Effector CD8-positive, alpha-beta T cell (primary cell): ENCODE measurements at places on chromosomes 16 and 17.

DNA sequence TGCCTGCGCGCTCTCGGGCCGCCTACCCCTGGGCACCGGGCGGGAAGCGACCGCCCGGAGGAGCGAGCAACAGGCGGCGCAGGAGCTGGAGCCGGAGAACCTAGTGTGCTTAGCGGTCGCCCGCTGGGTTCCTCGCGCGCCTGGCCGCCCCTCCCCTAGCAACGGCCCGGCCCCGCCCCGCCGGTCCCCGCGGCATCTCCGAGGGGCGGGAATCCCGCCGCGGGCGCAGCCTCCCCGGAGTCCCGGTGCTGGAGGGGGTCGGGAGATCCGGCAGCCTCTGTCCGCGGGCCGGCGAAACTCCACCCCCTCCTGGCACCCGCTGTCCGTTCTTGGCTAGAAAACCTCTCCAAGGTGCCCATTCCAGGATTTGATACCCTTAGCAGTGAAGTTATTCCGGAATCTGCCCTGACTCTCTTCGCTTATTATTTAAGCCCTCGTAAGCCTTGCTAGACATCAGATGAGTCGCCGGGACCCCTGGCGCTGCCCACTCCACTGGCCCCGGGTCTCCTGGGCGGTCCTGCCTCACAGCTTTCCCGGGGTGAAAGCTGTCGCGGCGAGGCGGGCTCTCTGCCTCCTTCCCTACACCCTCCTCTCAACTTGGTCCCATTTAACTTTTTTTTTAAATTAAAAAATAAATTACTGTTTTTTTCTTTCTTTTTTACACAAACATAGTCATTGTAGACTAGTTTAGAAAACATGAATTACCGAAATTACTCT is at the start of gene RPRML:
Gene RPRML (minus strand): TSS at position 107 of the 717 bp plus-strand sequence. CDS start 246 bp downstream, outside the sequence.
- DNase-seq: no peak

- DNase-seq: no peak
These were observed 29.2 kb upstream of the ABR start for GRCh38 chr17:1208966-1209365.

DNA sequence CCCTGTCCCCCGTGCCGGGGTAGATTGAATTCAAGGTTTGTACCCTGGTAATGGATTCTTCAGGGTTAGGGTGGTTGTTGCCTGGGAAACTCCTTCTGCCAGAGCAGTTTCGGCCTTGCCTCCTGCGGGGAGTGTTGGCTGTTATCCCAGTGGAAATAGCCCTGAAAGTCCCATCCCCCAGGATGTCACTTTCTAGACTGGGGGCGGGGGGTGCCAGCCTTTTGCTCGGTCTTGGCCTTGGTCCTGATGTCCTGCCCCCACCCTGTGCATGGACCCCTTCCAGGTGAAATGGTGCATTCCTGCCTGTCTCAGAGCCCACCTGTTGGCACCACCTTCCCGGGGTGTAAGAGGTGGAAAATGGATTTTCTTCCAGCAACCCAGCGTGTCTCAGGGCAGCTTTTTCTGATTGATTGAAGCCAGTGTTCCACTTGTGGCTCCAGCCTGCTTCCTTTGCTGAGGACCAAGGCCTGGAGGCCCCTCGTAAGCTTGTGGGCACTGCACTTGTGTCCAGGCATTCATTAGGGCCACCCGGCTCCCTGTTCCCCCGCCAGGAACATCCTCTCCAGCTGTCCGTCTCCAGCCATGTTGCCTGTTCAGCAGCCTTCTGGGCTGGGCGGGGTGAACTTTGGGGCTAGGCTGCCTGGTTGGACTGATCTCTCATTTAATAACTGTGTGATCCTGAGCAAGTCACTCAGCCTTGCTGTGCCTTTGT is 25.6 kb downstream of the MGAT5B start:
- no peak for DNase-seq

- DNase-seq: no peak
These were observed 40.4 kb downstream of the TNFRSF13B start for GRCh38 chr17:16931318-16932060.

- DNase-seq: no peak
These were observed 7.2 kb upstream of the SLC43A2 start for GRCh38 chr17:1635675-1636465.

GRCh38 chr16:74034862-74035261 is 261.8 kb upstream of the PSMD7 start:
- no peak for DNase-seq

DNA sequence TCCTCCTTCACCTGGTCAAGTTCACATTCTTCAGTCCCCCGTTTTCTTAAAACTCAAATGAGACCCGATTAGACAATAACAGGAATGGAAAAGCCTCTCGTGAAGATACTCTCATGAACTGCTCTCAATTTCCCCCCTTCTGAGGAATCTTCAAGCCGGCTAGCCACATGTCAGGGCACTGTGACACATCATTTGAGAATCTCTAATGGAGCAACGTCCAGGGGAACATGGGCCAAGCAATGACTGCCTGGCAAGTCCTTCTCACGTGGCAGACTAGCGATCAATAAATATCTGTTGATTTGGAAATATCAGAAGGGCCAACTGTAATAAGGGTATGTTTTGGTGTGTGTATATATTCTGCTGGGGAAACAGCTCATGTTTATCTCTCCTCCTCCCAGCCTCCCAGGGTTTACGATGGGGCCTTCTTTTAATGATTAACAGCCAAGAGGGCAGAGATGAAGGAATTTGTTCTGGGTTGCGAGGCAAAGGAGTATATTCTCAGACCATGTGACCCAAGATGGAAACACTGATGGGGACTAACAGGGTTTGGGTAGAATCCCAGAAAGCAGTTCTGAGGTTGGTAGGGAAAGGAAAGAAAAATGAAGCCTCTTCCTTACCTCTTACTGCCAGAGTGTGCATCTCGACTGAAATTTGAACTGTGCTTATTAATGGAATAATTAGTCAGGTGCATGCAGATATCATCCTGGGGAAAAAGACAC is 21.4 kb downstream of the TTLL6 start:
- no peak for DNase-seq

- DNase-seq: peak; percentile 16
These were observed 11.4 kb downstream of the ZNF629 start for GRCh38 chr16:30775392-30776188.

GRCh38 chr17:74992223-74992622 is 4.8 kb downstream of the CDR2L start:
- no peak for DNase-seq

DNA sequence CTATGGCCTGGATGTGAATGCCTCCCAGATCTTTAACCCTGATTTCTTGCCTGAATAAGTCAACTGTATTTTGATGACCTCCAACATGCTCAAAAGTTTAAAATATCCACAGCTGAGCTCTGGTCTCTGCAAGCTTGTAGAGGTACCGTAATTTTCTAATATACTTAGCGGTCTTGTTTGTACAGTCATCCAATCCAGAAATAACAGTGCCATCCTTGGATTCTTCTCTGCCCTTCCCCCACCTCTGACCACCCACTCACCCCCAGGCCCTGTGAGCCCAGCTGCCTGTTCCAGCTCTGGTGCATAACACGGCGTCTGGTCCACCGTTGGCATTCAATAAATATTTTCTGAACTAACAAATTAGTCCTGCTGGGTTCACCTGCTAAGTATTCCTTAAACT is 113.1 kb downstream of the SDK2 start:
- no peak for DNase-seq

- no peak for DNase-seq
These were observed 7.7 kb upstream of the ACTG1 start for GRCh38 chr17:81520021-81520901.

DNA sequence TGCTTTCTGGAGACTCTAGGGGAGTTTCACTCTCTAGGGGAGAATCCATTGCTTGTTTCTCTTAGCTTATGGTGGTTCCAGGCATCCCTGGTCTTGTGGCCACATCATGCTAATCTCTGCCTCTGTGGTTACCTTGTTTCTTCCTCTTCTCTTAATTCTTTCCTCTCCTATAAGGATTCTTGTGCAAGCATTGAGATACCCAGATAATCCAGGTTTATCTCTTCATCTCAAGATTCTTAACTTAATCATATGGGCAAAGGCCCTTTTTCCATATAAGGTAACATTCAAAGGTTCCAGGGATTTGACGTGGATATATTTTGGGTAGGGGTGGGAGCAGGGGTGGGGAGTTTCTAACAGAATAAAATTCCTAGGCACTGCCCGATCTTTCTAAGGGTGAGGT is 32.6 kb downstream of the FAM20A start:
- DNase-seq: no peak
